Right lung (tissue), 10 donors: ENCODE measurements at places on chromosomes 2 and 18. TPM values are rescaled to one million over a fixed set of nuclear protein-coding genes. Genes with fewer than 3 reads are reported as not detected.
A peak's percentile ranks its signal among the peaks of the same experiment; 100 is the strongest.

DNA sequence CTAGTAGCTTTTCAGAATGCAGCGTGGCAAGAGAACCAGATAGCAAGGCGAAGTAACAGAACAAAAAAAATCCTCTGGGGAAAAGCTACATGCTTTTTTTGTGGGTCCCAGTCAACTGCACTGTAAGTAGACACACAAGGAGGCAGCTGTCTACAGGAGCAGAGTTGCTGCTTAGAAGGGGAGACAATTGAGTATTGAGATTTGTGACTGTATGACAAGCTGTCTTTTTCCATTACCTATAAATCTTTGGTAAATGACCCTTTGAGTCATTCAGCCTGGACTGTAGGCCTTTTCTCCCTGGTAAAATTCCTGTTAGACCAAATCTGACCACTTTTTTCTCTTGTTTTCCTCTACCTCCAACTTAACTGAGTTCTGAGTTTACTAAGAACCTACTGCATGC, 144.1 kb upstream of the FOSL2 start:
- no peak for DNase-seq

DNA sequence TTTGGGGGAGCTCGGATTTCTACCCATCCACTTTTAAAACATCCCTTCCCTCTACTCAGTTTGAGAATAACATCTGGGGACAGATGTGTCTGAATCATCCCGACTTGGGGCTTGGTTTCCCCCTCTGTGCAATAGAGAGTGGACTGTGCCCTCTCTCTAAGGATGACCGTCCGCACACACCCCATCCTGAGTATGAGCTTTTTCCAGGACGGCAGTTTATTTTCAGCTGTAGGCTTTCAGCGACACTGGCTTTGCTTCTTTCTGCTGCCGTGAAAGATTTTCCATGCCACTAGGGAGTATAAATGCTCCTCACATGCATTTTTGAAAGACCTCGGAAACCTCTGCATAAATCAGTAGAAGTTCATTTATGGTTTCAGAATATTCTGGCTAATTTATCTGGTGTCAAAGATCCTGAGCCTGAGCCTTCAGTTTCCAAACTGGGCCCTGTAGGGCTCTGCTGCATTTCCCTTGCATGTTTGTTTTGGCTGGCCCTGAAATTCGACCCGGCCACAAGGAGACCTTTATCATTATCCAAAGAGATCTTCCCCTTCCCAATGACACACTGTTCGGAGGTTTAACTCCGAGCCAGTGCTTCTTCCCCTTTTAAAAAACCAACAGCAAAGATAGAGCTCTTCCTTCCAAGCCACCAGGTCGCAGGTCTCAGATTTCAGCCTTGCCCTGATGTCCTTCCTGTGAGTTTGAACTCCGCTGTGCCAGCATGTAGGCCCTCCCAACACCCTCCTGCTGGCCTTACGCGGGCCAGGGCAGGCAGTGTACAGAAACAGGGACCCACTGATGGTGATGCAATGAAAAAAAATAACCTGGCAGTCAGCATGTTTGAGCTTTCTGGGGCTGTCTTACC, 53.3 kb downstream of the FECH start:
- DNase-seq = peak; percentile 18

GRCh38 chr2:25551316-25551715, 122.1 kb downstream of the DTNB start:
- no peak for DNase-seq

- DNase-seq = peak; percentile 25
These were observed 198.2 kb downstream of the MYO1B start for GRCh38 chr2:191443446-191443845.

DNA sequence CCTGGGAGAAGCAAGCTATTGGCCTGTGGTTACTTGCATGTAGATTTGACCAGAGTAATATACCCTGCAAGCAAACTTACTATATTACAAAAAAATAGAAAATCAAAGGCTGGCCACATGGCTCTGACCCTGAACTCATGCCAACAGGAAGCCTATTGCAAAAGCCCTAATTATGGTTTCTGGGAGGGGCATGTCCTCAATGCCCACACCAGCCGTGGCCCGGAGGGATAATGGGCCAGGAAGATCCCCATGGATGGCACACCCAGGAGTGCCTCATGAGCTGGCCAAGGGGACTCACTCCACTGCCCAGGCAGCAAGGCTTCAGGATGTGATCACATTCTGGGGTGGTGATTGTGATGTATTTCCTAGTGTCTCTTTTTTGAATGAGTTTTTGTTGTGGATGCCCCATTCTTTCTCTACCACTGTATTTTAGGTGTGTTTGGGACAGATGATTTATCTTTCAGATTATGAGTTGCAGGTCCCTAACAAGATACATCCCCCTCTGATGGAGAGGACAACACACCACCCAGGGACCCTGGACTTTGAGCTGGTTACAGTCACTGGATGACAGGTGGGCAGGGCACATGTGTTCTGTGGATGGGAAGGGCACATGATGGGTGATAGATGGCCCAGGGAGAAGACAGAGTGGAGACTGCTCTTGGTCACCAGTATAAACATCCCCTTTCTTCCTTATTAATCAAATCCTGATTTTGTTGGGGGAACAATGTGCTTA, 18.7 kb upstream of the TFCP2L1 start:
- no peak for DNase-seq

- no peak for DNase-seq
These were observed 421.9 kb downstream of the LPIN1 start for GRCh38 chr2:12168354-12168753.

DNA sequence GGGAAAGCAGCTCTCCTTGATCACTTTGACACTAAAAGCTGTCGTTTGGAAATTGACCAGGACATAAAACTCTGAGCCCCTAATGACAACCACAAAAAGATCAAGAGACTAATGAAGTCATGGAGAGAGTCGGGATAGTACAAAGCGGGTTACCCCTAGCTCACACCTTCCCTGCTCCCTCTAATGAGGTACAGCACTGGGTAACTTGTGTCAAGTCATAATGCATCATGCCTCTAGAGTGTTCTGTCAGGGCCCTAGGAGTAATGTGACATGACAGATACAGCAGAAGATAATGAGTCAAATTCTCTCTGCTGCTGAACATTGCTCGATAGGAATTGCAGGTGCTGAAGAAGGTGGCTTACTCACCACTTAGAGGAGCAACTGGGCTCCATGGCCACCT, 130.7 kb downstream of the AQP4 start:
- no peak for DNase-seq

GRCh38 chr2:7363906-7364305, 446.7 kb downstream of the RNF144A start:
- no peak for DNase-seq

GRCh38 chr18:45589356-45590035, 25.8 kb upstream of the SLC14A2 start:
- peak; percentile 82 for DNase-seq

DNA sequence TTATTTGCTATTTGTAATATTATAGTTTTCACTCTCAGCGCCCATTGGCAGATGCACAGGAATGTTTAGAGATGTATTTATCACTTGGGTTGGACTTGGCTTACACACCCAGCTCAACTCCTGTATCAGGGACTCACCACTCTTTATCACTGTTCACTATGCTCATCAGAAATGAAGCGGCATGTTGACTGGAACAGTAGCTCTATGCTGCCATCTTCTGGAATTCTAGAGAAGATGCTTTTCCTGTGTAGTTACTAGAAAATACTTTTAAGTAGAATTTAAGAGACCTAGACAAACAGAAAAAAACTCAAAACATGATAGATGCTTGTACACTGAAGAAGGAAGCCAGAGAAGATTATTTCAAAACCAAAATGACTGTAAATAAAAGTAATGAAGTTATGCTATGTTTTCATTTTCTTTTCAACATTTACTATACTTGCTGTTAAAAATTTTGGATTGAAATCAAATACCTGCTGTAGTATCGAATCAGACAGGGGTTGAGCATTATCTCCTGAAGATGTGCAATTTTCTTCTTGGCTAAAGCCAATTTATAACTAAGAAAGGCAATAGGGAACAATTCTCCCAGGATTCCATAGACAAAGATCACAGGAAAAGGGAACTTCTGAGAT, 47.4 kb upstream of the NXPH2 start:
- DNase-seq = peak; percentile 18

GRCh38 chr2:12862541-12862940, 145.8 kb downstream of the TRIB2 start:
- no peak for DNase-seq

DNA sequence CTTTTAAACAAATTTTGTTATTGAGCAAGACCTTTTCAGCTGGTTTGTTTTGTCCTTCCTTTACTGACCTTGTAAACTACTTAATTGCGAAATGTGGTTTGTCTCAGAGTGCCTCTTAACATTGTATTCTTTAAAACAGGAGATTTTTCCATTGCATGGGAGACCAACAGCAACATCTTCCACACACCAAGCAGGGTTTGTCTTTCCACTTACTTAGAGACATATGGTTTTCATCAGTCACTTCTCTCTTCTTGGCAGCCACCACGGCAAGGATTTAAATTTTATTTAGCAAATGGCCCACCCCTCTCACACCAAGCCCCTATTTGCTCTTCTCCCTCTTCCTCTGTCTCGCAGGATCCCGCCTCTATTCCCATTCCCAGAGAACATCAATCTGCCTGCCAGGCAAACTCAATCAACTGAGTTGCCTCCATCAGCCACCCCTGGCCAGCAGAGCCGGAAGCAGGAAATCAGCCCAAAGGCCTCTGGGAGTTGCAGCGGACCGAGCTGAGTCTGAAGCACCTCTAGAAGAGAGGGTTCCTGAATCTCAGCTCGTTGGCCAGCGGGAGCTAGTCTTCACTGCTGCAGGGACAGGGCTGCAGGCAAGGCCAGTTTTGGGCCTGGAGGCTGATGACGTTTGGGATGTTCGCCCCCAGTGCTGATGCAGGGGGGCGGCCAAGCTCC, 11.3 kb upstream of the CIB4 start:
- peak; percentile 92 for DNase-seq

DNA sequence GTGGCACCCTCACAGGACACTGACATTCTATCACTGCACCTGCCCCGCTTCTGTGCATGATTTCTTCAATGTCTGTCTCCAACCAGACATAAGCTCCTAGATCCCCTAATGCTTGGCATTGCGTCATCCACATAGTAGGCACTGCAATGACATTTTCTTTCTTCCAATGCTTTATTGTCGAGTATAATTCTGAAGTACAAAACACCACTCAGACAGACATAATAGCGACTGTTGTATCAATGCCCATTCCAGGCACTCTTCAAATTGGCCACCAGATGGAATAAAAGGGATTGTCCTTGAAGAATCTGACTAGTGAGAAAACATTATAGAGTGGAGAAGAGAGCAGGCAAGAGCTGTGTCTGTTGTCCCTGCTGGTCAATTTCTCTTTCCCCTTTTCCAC, 89.0 kb downstream of the LPIN1 start:
- DNase-seq = no peak

- no peak for DNase-seq
These were observed 194.5 kb upstream of the STK17B start for GRCh38 chr2:196365923-196366322.

DNA sequence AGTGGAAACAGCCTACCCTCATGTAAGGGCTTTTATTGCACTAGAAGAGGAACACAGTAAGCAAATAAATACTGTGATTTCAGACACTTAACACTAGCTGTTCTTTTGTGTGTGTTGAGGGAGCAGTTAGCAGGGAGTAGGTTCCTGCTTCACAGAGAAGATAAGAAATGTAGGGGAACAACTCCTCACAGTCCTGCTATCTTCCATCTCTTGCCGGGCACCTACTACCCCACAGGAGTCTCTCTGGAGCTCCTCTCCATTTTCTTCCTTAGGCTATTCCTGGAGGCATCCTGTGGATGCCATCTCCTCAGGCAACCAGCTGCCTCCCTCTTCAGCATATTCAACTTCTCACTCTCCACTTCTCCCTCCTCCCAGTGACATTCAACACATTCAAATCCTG, 145.0 kb downstream of the SRBD1 start:
- DNase-seq = no peak

DNA sequence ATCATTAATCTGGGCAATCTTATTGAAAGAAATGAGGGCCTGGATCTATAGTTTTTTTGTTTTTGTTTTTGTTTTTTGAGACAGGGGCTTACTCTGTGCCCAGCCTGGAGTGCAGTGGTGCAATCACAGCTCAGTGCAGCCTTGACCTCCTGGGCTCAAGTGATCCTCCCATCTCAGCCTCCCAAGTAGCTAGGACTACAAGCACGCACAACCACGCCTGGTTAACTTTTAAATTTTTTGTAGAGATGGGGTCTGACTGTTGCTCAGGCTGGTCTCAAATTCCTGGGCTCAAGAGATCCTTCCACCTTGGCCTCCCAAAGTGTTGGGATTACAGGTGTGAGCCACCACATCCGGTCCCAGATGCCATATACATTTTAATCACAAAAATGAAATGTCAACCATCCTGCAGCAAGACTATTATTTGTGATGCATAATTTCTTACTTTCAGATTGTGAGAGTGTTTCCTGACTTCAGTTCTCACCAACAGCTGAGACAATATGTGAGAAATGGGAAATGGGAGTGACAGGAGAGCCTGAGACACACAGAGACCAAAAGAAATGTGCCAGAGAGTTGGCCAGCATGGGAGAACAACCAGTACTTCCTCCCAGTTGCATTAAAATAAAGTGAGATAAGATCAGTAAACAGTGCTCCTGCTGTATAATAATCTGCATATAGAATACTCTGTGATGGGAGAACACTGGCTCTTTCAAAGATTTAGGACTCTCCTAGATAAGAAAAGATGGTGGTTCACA, 87.6 kb downstream of the METTL8 start:
- DNase-seq = no peak

The ALPI gene
- not detected for polyA plus RNA-seq

The POTEE gene
- 0.08 TPM for polyA plus RNA-seq

The RAB27B gene
- polyA plus RNA-seq = 12.0 TPM

The MC2R gene
- polyA plus RNA-seq = not detected

The GPBAR1 gene
- 1.9 TPM for polyA plus RNA-seq

The CSRNP3 gene
- 9.8 TPM for polyA plus RNA-seq

The SERPINB4 gene
- not detected for polyA plus RNA-seq

The CYBRD1 gene
- 61.2 TPM for polyA plus RNA-seq

The GDF7 gene
- polyA plus RNA-seq = 0.40 TPM

The FAM228A gene
- polyA plus RNA-seq = 1.3 TPM

The STPG4 gene
- 0.26 TPM for polyA plus RNA-seq

The SLC11A1 gene
- polyA plus RNA-seq = 1.6 TPM
